ENCODE measurements at places on chromosomes 5 and 9. TPM values are rescaled to one million over a fixed set of nuclear protein-coding genes. Genes with fewer than 3 reads are reported as not detected.

Gene SPINK9
- not detected for total RNA-seq

Gene EFNA5
- 3.5 TPM for total RNA-seq

DNA sequence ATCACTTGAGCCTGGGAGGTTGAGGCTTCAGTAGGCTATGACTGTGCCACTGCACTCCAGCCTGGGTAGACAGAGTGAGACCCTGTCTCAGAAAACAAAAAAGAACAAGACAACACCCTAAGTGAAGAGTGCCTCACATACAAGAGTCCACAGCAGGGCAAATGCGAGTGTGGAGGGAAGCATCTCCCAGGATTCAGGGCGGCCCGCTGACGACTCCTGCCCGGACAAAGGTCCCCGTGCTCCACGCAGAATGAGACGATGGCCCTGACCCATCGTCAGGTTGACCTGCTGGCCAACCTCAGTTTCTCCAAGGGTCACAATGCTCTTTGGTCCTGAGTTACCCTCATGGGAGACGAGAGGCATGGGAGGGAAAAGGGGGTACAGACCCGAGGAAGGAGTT lies 18.3 kb downstream of the MRNIP start:
- no peak for DNase-seq

GRCh38 chr9:131487621-131488031 lies 15.1 kb upstream of the POMT1 start:
- no peak for DNase-seq

- DNase-seq, result no peak
Observed at GRCh38 chr5:150498501-150498900, 9.4 kb upstream of the NDST1 start.

- peak; percentile 44 for DNase-seq
Observed at GRCh38 chr5:116454417-116454927, 120.2 kb downstream of the SEMA6A start.

All from testis (tissue), 5 donors.